ENCODE measurements at places on chromosomes 1 and 21.

- DNase-seq: no peak
Observed at GRCh38 chr1:119885903-119886783, 10.2 kb downstream of the ADAM30 start.

DNA sequence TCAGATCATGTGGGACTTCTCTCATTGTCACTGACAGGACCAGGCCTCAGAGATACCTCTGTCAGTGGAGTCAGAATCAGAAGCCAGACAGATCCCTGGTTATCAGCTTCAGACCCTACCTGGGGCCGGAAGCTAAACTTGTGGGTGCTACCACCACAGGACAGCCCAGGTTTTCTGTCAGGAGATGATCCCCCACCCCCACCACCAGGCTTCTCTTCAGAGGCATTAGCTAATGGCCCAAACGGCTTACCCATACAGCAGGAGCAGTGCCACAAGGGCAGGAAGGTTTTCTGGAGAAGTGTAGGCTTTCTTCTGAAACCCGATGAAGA lies 105.5 kb downstream of the ABCA4 start:
- no peak for DNase-seq

DNA sequence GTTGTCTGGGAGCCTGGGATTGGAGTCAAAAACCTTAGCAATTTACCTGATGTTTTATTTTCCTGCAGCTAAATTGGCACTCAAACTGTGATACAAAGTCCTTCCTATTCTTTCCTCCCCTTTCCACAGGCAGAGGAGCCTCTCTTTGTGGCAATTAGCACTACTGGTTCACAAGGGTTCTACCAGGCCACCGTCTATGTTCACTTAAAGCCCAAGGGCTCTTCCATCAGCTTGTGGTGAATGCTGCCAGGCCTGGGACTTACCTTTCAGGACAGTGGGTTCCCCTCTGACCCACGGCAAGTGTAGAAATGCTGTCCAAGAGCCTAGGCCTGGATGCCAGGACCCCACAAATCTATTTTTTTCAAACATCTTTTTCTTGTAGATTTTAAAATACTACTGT lies 251.9 kb upstream of the B3GALT2 start:
- DNase-seq: no peak

DNA sequence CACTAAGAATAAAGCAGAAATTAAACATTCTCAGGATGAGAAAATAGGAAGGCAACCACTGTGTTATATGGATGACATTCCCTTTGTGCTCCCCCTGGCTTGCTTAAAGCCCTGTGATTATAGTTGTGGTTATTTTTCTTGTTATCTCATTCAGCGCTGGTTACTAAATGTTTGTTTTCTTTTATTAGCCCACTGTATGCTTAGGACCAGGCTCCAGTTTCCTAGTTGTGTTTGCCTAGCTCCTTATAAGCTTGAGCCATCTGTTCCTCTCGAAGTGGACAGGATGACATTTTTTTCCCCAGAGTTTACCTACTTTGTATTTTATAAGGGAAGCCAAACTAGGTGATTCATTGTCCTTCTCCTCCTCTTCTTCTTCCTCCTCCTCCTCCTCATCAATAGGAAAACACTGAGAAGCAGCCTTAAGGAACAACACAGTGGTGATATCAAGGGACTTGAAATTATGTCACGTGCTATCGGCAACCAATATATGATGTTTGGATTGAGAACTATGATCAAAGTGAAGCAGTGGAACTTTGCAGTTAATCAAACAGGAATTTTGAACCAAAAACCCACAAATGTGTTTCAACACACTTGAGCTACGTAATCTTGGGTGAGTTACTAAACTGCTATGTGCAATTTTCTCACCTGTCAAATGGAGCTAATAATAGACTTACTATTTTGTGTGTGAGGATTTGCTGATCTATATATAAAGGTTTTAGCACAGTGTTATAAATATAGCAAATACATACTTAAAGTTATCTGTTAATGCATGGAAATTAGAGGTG lies 35.1 kb upstream of the RGS7 start:
- no peak for DNase-seq

Measured in cardiac septum (tissue), 1 donor.